NCI-H1930 (cell line): ENCODE measurements at places on chromosomes 2 and 18.

DNA sequence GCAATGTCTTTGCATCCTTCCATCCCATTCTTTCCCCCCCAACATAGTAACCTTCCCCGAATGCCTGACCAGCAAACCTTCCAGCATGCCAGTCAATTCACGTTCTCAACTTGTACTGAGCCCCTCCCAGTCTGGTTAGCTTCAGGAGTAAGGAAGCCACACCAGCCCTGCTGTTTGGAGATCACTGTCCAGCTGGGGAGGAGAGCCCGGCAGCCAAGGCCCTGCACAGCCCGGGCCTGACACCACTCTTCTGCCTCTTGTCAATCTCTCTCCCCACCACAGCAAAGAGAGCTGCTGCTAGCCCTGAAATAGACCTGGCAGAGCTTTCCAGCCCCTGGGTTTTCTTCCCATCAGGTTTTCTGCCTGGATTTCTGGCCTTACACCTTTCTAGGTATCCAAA is 185.8 kb upstream of the ID2 start:
- no peak for DNase-seq

DNA sequence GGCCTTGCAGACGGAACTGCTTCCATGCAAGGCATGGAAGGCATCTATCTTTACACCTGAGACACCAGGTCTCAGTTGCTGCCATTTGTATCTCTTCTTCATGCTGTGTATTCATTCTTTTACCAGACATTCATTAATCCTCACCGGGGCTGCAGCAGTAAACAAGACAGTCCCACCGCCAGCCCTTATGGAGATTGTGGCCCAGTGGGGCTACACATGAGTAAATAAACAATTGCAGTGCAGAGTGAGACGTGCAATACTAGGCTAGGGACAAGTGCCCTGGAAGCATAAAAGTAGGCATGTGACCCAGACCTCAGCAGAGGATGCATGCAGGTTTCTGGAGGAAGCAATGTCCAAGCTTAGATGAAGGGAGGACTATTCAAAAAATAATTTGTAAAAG is 497.6 kb upstream of the KLHL29 start:
- DNase-seq: no peak

- no peak for DNase-seq
Measured at GRCh38 chr2:8049851-8050571, 631.8 kb upstream of the ID2 start.

- no peak for DNase-seq
Measured at GRCh38 chr18:39772155-39772919, 2182.7 kb upstream of the PIK3C3 start.

DNA sequence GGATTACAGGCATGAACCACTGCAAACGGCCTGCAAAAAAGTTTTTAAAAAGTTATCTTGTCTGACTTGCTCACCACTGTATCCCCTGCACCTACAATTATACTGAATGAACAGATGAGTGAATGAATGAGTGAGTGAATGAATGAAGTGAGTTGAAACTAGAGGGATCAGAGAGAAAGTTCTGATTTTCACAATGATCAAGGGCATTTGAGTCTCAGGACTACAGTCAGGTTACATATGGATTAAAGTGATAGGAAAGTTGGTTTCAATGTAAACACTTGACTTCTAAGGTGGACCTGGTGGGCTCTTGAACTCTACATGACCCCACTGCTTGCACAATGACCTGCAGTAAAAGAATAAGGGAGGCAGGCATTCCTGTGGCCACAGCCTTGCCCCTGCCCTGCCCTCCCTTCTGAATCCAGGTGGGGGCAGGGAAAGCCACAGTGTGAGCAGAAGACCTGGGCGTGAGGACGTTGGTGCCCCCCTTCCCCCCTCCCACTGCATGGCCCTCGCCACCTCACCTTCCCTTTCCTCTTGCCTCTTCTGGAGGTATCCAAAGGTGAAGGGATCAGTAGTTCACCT is 10.7 kb downstream of the C2orf80 start:
- DNase-seq: no peak

DNA sequence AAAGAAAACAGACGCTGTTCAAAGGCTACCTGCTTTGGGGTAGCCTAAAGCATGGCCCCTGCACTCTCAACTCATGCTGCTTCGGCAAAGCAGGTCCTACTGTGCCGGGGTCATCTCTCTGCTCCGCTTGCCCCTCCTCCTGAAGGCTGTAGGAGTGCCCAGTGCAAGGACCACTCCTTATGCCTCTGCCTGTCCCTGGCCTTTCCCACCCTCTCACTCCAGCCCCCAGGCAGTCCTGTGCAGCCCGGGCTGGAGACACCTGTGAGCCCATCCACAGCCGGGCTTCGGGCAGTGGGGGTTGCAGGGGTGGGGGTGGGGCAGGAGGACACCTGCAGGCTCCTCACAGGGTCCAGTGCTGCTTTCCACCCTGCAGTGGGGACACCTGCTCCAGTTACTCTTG is 69.1 kb downstream of the ACKR3 start:
- no peak for DNase-seq

DNA sequence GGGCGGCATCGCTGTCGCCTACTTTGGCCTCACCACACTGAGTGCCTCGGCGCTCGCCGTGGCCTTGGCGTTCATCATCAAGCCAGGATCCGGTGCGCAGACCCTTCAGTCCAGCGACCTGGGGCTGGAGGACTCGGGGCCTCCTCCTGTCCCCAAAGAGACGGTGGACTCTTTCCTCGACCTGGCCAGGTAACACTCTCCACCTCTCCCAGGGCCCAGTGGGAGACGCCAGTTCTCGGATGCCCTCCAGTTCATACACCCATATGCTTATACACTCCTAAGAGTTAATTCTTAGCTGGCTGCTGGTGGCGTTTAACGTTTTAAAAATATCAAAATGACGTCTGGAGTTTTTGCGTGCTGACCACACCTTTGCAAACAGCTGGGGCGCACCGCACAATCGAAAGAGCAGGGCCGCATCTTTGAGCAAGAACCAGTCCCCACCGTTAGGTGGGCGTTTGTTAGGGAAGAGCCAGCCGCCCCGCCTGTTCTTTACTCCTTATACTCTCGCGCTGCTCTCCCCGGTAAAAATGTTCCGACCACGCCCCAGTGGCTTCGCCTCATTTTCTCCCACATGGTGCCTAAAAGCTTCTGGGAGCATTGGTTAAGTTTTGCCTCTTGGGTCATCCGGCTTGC is 899 bp downstream of the SLC1A4 start:
- peak; percentile 8 for DNase-seq

- DNase-seq: no peak
Measured at GRCh38 chr18:37328946-37329719, 236.5 kb downstream of the CELF4 start.

GRCh38 chr18:48473816-48474215 is 64.6 kb upstream of the ZBTB7C start:
- DNase-seq: no peak

- DNase-seq: no peak
Measured at GRCh38 chr2:119645173-119645855, 33.7 kb upstream of the TMEM177 start.

DNA sequence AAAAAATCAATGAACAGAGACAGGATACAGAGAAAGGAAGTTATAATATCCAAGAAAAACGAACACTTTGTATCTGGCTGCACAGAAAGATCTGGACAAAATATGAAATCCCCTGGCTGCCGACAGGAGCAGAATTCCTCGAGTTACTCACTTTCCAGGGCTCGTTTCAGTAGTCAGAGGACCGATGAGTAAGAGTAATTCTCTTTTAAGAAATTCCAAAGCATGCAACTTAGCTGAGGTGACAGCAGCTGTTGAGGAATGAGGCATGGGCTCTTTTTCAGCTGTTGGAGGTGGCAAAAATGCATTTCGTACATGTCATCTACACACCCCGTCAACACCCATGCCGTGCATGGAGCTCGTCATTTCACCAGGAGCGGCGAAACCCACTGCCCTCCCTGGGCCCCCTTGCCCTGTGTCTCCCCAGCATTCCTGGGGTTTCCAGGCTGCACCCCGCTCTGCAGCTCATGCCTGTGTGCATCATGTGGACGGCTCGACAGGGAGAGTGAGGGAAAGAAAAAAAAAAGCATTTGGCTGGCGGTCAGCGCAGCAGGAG is 210.8 kb upstream of the SMIM21 start:
- no peak for DNase-seq

- DNase-seq: no peak
Measured at GRCh38 chr2:220353897-220354296, 726.5 kb downstream of the SLC4A3 start.

GRCh38 chr2:166994588-166995336 is 106.5 kb downstream of the XIRP2 start:
- DNase-seq: no peak

- DNase-seq: no peak
Measured at GRCh38 chr2:163593982-163594381, 141.8 kb downstream of the FIGN start.

- no peak for DNase-seq
Measured at GRCh38 chr18:75209951-75210258, 692 bp upstream of the TSHZ1 start.

GRCh38 chr2:232761301-232761907 is 15.0 kb downstream of the KCNJ13 start:
- no peak for DNase-seq

DNA sequence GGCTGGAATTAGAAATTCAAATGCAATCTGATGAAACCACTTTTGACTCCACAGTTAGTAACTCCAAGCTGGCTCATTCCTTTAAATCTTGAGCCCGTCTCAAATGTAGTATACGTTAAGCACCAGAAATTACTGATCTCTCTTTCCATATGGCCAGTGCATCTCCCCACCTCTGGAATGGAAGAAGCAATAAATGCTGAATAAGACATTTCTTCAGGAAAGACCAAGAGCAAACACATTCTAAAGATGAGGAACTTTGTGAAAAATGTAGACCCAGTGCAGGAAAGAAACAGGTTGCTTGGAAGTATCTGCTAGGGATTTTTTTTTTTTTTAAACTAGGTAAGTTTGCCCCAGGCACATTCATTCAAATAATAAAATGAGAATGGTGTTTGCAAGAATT is 143.1 kb upstream of the FBXO11 start:
- no peak for DNase-seq

DNA sequence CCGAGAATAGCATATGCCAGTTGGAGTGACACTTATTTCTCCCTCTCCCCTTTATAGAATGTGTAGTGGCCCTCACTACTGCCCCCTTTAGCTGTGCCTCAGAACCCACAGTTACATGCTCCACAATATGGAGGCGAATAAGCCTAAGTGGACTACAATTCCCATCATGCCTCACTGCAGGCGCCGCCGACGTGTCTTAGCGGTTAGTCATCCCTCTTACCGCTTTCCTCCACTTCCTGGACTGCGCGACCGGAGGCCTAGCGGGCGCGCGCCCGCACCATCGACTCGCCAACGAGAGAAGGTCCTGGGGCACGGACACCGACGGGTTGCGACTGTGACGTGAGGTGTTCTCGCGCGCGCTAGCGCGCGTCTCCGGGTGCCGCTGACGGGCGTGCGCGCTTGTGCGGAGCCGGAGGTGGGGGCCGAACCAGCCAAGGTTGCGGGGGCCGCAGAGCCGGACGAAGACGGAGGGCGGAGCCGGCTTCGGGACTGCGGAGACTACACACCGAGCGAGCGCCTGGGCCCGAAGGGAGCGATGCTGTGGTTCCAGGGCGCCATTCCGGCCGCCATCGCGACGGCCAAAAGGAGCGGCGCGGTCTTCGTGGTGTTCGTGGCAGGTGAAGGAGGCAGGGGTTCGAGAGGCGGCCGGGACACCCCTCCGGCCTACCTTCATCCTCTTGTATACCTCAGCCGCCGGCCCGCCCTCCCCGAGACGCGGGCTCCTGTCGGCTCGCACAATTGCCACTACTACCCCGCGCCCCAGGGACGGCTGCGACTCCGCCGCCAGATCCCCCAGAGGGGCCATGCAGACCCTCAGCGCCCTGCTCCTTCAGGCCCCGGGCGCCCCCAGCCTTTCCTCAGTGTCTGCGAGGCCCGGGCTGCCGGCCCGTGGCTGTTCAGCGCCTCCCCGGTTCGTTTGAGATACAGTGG is at the start of gene UBXN4:
UBXN4 (plus strand) TSS at position 461 of the 930 bp plus-strand sequence; CDS start at position 536, 75 bp downstream.
- DNase-seq: peak; percentile 97

GRCh38 chr2:118865106-118865505 is 17.7 kb upstream of the EN1 start:
- no peak for DNase-seq

DNA sequence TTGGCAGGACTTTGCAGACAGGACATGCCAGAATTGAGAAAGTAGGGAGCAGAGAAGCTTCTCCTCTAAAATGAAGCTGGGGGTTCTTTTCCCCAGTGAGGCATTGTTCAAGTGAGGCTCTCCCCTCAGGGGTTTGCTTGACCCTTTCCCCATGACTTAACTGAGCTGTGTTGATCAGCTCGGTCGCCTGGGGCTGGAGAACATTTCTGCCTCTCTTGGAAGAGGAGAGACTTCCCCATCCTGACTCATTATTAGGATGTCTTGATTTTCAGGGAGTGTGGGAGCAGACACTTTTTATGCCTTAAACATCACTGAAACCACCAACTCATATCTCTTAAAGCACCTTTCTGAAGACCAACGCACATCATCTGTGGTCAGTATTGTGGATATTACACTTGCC is 27.9 kb upstream of the GLI2 start:
- DNase-seq: no peak

GRCh38 chr2:179661986-179662385 is 199.4 kb downstream of the ZNF385B start:
- no peak for DNase-seq
